ENCODE measurements at places on chromosomes 4 and X. TPM values are rescaled to one million over a fixed set of nuclear protein-coding genes. Genes with fewer than 3 reads are reported as not detected.

MPP1 gene
- total RNA-seq, result 15.5 TPM

STPG2 gene
- not detected for total RNA-seq

UBA6 gene
- total RNA-seq, result 87.0 TPM

SSX2B gene
- not detected for total RNA-seq

CXCL13 gene
- total RNA-seq, result 4.3 TPM

GAGE13 gene
- total RNA-seq, result not detected

SORCS2 gene
- not detected for total RNA-seq

GRK4 gene
- 5.3 TPM for total RNA-seq

SLITRK2 gene
- not detected for total RNA-seq

PHOX2B gene
- not detected for total RNA-seq

SMC1A gene
- total RNA-seq, result 157 TPM

PRDM8 gene
- 7.2 TPM for total RNA-seq

DGAT2L6 gene
- not detected for total RNA-seq

LDOC1 gene
- 1.2 TPM for total RNA-seq

GPR143 gene
- total RNA-seq, result not detected

XAGE1B gene
- not detected for total RNA-seq

RPL34 gene
- 1,421 TPM for total RNA-seq

GC gene
- not detected for total RNA-seq

TENM3 gene
- not detected for total RNA-seq

HSD17B13 gene
- total RNA-seq, result not detected

SPARCL1 gene
- not detected for total RNA-seq

H2BW2 gene
- 0.08 TPM for total RNA-seq
